ENCODE measurements at places on chromosomes 5 and 9.

GRCh38 chr5:83586874-83587776 is 115.6 kb downstream of the VCAN start:
- no peak for DNase-seq

DNA sequence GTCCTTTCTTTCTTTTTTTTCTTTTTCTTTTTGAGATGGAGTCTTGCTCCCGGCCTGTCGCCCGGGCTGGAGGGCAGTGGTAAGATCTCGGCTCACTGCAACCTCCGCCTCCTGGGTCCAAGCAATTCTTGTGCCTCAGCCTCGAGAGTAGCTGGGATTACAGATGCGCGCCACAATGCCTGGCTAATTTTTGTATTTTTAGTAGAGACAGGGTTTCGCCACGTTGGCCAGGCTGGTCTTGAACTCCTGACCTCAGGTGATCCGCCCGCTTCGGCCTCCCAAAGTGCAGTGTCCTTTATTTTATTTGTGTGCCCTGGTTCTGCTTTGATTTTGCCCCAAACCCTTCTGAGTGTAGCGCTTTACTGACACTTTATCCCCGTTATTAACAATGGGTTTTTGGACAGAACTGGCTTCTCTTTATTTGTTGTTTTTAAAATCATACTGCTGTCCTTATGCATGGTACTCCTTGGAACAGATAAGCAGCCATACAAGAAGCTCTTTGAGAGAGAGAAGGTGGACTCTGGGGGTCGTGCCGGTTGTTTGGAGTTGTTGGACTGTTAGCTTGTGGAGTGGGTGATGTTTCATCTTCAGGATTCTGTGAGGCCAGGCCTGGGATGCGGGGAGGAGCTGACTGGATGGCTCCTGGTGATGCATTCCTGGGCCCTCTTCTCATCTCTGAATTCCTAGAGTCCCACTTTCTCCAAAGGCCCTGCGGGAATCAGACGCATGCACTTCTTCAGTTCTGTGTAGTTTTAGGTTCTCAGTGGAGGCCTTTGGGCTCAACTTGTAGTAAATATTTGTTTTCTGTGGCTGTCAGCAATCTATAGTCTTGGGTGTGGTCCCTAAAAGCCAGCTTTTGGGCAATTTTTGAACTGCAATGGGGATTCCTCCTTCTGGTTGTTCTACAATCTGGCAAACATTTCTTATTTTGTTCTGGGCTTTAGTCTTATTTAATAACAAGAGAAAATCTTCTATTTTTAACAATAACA is 47.8 kb downstream of the PTTG1 start:
- DNase-seq = no peak

GRCh38 chr5:61621202-61621650 is 289.2 kb downstream of the ZSWIM6 start:
- no peak for DNase-seq

- no peak for DNase-seq
These were observed 422.7 kb upstream of the PAPPA start for GRCh38 chr9:115730845-115731244.

GRCh38 chr9:76817489-76817888 is 53.3 kb downstream of the PCA3 start:
- DNase-seq = no peak

- no peak for DNase-seq
These were observed 116.0 kb downstream of the TRPM6 start for GRCh38 chr9:74771672-74772071.

- no peak for DNase-seq
These were observed 102.3 kb downstream of the ENC1 start for GRCh38 chr5:74538206-74538661.

DNA sequence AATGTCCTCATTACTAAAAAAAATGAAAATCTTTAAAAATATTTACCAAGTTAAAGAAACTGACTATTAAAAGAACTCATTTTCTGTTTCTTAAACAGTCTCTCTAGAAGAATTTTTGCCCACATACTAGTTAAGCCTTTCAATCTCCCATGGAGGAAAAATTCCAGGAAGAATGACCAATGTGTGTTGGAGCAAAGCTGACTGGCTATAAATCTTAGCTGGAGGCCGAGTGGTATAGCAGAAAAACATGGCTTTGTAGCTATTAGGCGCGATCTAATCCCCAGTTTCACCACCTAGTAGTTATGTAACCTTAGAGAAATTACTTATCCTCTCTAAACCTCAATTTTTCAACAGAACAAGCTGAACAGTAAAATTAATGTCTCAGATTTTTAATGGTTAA is 135.5 kb upstream of the PRLR start:
- no peak for DNase-seq

GRCh38 chr9:121992571-121993212 is 100.4 kb downstream of the TTLL11 start:
- DNase-seq = peak; percentile 77

DNA sequence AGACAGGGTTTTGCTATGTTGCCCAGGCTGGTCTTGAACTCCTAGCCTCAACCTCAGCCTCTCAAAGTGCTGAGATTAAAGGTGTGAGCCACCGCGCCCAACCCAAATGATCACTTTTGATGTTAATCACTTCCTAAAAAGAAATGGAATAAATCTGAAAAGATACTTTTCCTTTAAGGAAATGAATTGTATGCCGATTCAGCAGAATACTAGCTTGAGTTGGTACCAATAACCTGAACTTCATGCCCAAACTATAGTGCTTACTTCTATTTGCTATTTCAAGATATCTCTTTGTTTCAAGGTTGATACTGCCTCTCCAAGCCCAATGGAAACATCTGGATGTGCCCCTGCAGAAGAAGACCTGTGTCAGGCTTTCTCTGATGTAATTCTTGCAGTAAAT is 4.0 kb downstream of the CCNB1 start:
- no peak for DNase-seq

GRCh38 chr5:167820101-167820990 is 471.1 kb upstream of the WWC1 start:
- no peak for DNase-seq

GRCh38 chr9:109811876-109812275 is 31.9 kb downstream of the PALM2AKAP2 start:
- DNase-seq = no peak

- no peak for DNase-seq
These were observed 132.1 kb downstream of the KDM4C start for GRCh38 chr9:6889868-6890267.

DNA sequence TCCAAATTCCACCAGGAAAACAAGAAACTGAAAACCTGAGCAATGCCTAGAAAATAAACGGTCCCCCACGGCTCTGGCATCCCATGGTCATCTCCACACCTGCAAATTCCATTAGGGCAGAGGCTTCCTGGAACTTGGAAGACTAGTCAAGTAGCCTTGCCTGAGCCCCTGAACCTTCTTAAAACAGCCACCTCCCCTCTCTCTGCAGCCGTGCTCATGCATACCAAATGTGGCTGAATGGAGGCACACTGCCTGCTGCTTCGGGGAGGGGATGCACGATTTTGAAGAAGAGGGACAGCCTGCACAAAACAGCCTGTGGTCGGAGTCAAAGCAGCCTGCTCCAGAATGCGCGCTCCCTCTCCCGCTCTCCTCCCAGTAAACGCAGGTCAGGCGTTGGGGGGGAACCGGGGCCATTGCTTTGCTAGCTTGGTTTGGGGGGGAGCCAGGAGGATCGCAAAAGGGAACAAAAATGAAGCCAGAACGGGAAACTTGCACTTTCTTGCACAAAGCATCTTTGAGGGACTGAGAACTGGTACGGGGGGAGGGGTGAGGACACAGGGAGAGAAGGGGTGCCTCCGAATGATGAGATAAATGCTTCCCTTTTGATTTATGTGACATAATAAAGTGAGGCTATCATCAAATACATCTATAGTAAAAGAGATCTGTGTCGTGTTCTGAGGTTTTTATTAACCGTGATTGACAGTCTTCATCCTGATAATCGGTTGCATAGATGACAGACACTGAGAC is at the start of gene TRPM3:
TRPM3 (minus strand) TSS at position 347 of the 747 bp plus-strand sequence; CDS start at position 80, 267 bp downstream.
- DNase-seq = no peak

DNA sequence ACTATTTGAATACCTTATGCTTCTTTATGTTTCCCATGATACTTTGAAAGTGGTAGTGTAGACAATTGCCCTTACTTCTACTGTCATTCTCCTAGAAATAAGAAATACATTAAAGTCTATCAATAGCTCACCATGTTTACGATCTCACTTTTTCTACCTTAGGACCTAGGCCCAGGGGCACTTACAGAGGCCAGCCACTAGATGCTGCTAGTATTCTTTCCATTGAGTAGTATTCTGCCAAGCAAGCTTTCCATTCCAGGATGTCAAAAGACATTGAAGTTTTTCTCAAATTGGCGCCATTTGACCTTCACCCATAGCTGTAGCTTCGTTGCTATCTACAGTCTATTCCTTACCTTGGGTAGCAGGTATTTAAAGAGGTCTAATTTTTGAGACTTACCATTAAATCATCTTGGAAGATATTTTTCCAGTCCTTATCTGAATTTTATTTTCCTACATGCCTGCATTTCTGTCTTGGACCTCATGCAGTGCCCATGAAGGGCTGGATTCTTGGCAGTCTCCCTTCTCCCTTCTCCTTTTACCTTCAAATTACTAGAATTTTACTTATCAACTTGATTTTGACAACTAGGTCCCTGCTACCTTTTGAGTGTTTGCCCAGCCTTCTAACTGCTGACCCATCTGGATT is 246.0 kb upstream of the NUDT12 start:
- DNase-seq = peak; percentile 70

GRCh38 chr5:175873088-175873454 is 1.7 kb downstream of the CPLX2 start:
- peak; percentile 72 for DNase-seq

DNA sequence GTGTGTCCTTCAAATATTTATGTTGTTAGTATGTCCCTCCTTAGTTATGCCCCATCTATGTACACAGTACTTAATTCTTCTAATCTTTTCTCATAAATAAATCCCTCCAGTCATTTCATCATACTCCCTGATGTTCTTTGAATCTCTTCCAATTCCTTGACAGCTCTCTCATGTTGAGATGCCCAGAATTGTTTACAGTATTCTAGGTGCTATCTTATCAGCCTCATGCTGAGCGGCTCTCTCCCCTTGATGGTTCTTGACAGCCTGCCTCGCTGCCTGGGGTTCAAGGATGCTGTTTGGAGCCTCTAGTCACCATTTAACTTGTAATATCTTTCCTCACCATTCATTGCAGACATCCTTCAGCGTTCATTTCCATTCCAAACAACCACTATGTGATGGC is 799.2 kb downstream of the BRINP1 start:
- DNase-seq = no peak

DNA sequence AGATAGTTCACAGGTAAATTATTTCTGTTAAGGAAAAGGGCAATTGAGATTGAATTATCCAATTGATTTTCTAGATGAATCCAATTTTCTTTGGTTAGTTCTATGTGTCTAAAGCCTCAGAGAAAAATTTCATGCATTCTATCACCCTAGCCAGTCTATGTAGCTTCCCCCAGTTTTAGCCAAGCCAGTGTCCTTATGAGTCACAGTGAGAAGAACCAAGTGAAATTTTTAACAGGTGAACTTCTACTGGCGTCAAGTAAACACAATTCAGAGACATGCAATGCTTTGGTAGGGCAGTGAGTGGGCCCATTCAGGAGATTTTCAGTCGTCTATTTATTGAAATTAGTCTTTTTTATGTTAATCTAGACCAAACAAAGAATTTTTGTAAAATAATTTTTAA is 1077.4 kb upstream of the ARRDC3 start:
- no peak for DNase-seq

- DNase-seq = no peak
These were observed 5.0 kb downstream of the SRD5A1 start for GRCh38 chr5:6638236-6638635.

DNA sequence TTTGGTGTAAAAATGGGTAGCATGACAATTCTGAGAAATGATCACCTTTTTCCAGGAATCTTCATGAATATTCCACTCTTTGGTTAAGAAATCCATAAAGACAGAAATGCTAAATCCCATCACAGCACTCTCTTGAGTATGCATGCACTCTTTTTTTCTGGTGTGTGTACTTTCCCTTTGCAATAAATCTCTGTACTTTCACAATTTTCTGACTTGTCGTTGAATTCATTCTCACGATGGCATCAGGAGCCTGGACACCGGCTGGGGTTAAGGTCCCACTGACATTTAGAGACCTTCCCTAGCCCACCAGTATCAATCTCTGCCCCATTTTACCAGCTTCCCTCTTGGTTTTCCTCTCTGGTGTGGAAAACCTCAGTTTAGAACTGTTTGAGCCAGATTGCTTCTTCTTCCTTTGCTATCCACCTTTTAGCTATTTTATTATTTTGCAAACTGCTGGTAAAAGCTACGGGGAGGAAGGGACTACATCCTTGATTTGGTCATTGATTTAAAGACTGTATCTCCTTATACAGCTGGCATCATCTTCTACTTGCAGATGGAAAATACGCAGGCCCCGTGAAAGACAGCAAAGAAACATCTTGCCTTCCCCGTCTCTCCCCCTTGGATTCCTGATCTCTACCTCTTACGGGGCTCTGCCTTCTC is 59.9 kb upstream of the ZFR start:
- no peak for DNase-seq

- no peak for DNase-seq
These were observed 57.1 kb upstream of the GOLPH3 start for GRCh38 chr5:32231241-32231640.

DNA sequence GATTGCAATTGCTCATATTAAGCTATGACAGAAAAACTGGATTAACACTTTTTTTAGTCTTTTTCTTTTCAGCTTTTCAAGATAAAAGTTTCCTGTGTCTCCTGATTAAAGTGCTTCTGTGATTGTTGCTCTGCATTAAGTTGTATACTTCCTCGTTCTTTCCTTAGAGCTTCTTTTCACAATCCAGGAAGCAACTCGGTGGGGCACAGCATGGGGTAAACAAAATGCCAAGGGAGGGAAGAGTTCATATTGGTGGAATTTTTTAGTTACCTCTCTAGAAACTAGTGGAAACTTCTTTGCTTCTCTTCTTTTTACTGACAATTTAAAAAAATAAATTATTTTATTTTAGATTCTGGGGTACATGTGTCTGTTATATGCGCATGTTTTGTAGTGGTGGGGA is 37.8 kb upstream of the ARRDC3 start:
- no peak for DNase-seq

GRCh38 chr5:37039824-37040223 is 163.3 kb downstream of the NIPBL start:
- DNase-seq = no peak

DNA sequence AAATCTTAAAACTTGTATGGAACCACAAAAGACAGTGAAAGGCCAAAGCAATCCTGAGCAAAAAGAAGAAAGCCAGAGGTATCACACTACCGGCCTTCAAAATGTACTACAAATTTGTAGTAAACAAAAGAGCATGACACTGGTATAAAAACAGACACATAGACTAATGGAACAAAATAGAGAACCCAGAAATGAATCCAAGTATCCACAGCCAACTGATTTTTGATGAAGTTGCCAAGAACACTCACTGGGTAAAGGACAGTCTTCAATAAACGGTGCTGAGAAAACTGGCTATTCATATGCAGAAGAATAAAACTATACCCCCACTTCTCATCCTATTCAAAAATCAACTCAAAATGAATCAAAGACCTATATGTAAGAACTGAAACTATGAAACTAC is 390.1 kb downstream of the PRELID2 start:
- DNase-seq = no peak
